Activated T-helper 1 cell treated with Interleukin-2 at 50 U/mL for 16 hours (primary cell): ENCODE measurements at places on chromosomes 11 and 22.

DNA sequence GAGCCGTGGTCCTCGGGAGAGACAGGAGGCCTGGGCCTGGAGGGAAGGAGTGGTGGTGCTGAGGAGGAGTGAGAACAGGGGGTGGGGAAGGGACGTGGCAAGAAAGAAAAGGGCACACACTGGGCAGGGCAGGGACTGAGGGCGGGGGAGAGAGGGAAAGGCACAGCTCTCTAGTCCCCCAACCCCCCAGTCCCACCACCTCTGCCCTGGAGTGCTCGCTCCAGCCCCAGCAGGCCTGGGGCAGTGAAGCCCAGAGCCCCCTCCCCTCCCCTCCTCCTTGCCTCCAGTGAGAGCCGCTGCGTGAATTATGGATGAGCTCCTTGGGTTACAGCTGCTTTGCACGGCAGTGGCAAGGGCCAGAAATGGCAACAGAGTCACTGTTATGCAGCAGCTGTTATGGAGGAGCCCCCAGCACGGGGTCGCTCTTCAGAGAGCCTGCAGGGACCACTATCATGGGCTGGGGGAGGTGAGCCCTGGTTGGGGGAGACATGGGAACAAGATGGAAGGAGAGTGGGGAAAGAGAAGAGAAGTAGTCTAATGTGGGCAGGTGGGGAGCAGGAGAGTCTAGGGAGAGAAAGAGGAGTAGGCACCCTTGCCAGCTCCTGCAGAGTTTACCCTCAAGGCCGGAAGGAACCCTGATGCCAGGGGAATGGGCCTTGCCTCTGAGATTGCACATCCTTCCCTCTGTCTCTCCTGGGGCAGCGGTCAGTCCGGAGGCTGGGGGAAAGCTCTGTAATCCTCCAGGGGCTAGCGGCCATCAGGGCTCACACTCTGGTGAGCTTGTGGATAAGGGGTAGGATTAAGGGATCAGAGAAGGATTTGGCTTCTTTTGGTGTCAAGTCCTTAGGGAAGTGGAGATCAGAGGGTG lies 3.6 kb downstream of the RTN4RL2 start:
- DNase-seq: no peak

GRCh38 chr11:111367411-111368284 lies 11.4 kb downstream of the POU2AF1 start:
- DNase-seq: no peak

GRCh38 chr11:65577756-65578109 lies 1.9 kb downstream of the EHBP1L1 start:
- no peak for DNase-seq

DNA sequence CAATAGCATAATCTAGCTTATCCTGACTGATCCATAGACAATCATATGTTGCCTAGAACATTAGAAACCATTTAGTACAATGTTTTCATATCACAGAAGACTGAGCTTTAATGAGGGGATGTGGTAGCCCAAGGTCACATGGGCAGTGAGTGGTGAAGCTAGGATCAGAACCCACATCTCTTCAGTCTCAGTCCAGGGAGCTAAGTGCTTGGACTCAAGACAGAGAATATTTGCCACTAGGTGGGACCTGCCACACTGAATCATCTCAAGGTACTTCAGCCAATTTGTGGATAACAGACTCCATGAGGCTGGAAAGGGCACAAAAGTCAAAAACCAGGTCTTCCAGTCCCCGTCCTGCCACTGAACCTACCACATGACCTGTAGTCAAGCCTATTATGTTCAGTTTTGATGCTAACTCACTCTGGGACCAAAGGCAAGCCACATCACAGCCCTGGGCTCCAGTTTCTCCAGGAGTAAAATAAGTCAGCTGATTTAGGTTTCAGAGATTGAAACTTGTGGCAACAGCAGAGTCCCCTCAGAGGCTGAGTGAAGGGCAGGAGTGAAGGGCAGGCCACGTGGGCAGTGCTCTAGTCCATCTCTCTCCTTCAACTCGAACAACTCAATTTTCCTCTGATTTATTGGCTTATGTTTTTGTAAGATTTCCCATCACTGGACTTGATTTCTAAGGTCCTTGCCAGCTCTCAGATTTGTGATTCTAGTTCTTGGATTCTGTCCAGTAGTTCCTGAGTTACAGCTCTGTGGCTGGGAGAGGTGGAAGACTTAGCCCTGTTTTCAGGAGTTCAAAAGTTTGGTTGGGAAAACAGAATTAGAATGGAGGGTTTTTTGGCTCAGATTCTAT lies 84.6 kb upstream of the PHOX2A start:
- DNase-seq: no peak

- DNase-seq: no peak
Observed at GRCh38 chr11:72856065-72856464, 41.9 kb downstream of the ATG16L2 start.

DNA sequence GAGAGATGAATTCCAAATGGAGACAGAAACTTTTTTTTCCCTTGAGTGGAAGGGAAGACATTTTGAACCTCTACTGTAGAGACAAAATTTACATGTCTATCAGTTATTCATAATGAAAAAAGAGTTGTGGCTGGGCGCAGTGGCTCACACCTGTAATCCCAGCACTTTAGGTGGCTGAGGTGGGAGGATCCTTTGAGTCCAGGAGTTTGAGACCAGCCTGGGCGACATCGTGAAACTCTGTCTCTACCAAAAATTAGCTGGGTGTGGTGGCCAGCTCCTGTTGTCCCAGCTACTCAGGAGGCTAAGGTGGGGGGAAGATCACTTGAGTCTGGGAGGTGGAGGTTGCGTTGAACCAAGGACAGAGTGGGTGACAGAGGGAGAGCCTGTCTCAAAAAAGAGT lies 4.1 kb downstream of the EED start:
- no peak for DNase-seq

DNA sequence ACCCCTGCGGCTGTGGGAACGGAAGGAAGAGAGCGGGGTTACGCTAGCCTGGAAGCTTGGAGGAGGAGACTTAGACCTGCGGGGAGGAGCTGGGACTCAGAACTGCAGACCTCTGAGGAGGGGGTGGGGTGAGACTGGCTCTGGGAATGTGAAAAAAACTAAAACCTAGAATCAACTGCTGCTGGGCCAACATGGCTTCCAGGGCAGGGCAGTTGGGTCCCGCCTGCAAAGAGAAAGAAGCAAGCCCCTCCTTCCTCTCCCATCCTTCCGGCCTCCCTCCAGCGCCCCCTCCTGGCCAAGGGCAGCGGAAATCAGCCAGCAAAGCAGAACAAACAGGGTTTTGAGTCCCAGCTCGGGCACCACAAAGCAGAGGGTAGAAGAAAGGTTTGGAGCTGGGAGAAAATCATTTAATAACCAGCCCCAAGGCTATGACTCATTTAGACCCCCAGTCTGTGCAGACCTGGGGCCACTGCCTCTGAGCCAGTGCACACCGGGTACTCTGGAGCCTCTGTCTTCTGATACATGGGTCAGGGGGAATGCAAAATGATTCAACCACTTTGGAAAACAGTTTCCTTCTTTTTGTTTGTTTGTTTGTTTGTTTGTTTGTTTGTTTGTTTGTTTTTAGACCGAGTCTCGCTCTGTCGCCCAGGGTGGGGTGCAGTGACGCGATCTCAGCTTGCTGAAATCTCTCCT lies 7.3 kb upstream of the NCF4 start:
- peak; percentile 80 for DNase-seq

- no peak for DNase-seq
Observed at GRCh38 chr11:2767071-2767470, 67.3 kb upstream of the KCNQ1OT1 start.

- DNase-seq: no peak
Observed at GRCh38 chr22:35464399-35464798, 64.5 kb downstream of the MCM5 start.

DNA sequence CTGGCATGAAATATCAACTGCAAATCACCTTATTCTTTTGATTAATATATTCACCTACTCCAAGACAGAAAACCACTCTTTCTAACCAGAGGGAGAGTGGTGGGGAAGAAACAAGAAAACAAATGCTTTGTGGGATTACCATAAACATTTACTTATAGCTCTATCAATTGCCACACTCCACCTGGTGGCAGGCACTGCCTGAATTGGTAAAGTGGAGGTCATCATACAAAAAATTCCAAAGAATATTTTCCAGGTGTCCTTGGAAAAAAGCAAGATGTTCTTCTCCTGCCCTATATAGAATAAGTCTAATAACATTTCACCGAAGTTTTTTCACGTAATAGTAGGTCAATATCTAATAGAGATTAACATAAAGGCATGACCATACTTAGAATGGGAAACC lies 45.3 kb downstream of the PHF21A start:
- no peak for DNase-seq

DNA sequence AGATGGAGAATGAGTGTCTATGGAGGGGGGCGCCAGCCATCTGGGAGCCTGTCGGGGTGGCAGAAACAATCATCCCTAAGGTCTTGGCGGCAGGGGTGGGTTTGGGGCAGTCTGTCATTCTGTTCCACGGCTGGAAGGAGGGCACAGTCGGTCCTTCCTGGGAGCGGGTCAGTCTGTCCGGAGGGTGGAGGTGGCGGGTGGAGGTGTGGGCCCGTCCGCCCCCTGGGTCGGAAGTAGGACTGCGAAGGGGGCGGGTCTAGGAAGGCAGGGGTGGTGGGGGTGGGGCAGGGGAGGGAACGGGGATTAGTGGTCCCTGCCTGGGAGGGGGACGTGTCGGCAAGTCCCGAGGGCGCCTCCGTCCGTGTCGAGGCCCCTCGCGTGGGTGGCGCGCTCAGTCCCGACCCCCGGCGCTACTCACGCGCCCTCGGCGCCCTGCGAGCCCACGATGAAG lies 461 bp downstream of the TBC1D10A start:
- DNase-seq: no peak

GRCh38 chr11:45048313-45048841 lies 97.7 kb upstream of the TP53I11 start:
- DNase-seq: no peak

DNA sequence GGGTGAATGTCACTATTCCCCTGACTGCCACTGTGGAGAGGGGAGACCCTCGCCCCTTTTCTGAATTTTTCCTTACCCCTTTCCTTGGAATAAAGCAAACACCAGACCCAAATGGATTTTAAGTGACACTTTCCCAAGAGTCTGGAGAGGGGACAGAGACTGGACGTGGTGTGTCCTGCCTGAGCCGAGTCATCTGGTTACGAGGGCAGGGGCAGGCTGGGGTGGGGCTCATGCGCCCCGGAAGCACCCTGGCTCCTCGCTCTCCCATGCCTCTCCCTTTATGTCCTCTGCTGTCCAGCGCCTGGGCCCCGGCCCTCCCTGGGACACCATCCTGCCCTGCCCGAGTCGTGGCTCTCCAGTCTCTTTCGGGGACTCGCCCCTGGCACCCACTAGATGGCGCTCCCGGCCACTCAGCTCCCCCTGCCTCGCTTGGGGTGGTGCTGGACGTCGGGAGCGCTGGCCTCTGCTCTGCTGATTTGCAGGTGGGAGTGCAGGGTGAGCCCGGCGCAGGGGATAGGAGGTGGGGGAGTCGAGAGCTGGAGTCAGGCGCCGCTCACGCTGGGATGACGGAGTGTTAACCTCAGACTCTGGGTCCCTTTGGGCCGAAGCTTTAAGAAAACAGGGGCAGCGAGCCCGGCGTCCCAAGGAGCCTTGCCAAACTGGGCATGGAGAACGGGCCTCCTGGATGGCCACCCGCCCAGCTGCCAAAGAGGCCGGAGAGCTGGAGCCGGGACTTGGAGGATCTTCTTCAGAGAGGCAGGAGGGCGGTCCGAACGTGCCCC lies 89.8 kb downstream of the RPS6KA4 start:
- DNase-seq: peak; percentile 46

DNA sequence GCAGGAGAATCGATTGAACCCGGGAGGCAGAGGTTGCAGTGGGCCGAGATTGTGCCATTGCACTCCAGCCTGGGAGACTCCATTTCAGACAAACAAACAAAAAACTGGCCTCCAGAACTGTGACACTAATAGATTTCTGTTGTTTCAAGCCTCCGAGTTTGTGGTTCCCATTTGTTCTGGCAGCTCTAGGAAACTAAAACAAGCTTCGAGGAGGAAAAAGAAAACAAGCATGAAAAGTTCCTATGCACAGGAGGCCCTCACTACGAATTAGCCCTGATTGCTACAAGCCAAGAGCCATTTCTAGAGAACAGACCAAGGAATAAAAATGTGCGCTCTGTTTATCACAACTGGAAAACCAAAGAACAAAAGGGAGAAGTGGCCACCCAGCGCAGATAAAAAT lies 47.8 kb upstream of the SHANK2 start:
- DNase-seq: no peak

- no peak for DNase-seq
Observed at GRCh38 chr11:19290356-19290755, 49.6 kb upstream of the E2F8 start.
